ENCODE measurements at places on chromosomes 4 and X.

- no peak for DNase-seq
Measured at GRCh38 chrX:32741910-32742309, 469.4 kb downstream of the DMD start.

DNA sequence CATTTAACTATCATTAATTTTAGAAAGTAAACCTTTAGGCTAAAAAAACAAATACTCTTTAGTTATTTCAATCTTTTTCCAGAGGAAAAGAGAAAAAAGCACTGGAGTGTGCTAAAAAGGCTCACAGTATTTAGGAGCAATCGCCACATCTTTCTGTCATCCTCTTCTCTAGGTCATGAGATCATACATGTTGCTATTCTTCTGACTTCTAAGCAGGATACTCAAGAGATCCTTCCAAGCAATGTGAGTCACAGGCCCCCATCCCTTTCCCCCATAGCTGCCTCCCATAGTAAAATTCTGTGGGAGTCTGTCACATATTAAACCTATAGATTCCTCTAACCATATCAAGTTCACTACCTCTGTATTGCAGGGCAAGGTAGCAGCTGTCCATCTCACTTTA, 7.7 kb downstream of the EDNRA start:
- DNase-seq: peak; percentile 27

DNA sequence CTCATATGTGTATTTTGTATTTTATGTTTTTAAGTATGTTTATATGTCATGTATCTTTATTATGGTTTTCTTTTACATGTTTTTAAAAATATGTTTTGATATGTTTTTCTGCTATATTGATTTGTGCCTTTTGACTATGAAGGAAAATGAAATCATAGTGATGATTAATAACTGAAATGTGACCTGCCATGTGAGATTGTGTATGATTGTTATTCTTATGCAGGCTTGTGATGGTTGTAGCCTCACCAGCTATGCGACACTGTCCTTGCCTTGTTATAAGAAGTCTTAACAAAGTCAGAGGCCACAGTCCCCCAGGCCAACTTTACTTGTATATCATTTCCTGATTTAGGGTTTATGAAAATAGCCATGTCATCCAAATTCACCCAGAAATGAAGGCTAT, 83.2 kb downstream of the TMEM131L start:
- DNase-seq: no peak

GRCh38 chr4:145939441-145939750, 773 bp upstream of the ZNF827 start:
- peak; percentile 62 for DNase-seq

GRCh38 chrX:139201924-139202323, 328.6 kb upstream of the F9 start:
- DNase-seq: no peak

DNA sequence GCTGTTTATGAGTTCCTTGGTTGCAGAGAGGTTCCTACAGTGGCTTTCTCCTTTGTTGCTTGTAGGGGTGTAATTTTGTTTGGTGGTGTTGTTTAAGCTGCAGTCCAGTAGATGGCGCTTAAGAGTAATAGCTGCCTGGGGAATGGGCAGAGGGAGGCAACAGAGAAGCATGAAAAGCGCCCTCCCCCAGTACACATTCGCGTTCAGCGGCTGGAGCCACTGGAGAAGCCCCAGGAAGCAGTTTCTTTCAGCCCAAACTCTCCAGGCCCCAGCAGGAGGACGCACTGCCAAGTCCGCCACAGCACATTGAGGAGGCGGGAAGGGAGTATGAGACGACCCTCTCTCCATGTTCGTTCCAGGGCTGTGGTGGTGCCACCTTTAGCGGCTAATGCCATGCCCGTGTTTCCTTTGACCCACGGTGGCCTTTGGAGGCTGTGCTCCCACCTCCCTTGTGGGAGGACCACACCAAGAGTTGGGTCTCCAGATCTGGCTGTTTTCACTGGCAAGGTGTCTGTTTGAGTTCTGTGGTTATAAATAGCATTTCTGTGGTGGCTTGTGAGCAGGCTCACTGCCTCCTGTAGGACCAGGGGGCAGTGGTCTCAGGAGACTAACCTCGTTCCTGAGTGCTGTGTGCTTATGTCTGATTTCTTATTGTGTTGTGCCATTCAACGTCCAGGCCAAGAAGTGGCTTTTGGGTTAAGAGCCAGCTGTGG, 252.3 kb downstream of the ARHGAP10 start:
- peak; percentile 81 for DNase-seq

- no peak for DNase-seq
Measured at GRCh38 chr4:77913348-77913747, 50.7 kb downstream of the MRPL1 start.

GRCh38 chr4:184298254-184298653, 80.6 kb upstream of the ENPP6 start:
- DNase-seq: no peak

DNA sequence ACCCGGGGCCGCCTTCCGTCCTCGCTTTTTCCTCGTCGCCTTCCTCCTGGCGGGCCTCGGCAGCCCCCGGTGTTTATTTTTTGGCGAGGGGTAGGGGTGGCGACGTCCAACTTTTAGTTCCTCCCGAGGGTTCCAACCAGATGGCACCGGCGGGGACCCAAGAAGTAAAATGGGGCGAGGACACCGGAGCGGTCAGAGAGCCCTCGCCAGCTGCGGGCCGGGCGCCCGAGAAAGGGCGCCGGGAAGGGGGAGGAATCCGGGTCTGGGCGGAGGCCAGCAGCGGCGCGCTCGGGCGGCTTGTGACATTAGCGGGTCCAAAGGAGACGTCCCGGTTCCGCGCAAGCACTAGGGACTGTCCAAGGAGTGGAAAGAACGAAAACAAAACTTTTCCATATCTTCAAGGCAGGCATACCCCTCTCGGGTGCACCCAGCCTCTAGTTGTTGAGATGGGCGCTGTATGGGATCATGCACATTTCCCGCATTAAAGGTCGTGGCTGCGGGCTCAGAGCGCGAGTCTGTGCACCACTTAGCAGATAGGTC, 691 bp upstream of the USP46 start:
- peak; percentile 91 for DNase-seq

- DNase-seq: no peak
Measured at GRCh38 chrX:112961981-112962380, 121.3 kb upstream of the AMOT start.

DNA sequence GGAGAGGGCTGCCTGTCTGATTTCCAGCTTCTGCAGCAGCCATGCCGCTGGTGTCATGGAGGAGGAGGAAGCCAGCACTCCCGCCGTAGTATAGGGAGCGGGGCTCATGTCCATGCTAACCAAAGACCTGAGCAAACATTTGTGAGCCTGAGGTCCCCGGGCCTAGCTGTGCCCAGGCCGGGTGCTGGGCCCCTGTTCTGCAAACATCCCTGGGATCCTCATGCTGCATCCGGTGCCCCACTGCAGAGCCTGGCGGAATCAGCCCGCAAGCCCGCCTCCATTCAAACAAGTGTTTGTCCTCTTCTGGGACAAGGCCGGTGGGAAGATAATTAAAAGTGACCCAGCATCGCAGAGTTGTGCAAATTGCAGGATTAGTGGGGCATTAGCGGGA, 106.3 kb downstream of the SORCS2 start:
- DNase-seq: no peak

DNA sequence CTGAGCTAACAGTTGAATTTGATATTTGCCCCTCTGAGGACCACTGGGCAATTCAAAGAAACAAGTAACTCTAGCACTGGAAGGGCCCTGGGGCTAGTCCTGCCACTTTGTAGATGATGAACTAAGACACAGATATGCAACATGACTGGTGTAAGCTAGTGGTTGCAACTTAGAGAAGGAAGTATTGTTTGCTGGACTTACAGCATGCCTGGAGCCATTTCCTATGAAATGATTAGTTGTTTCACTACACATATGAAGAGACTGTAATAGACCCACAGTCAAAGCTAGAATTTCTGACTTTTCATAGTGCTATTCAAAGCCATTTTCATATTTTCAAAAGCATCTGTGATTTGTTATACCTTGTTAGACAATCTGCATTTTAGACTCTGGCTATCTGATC, 96.2 kb downstream of the TSPAN7 start:
- no peak for DNase-seq

DNA sequence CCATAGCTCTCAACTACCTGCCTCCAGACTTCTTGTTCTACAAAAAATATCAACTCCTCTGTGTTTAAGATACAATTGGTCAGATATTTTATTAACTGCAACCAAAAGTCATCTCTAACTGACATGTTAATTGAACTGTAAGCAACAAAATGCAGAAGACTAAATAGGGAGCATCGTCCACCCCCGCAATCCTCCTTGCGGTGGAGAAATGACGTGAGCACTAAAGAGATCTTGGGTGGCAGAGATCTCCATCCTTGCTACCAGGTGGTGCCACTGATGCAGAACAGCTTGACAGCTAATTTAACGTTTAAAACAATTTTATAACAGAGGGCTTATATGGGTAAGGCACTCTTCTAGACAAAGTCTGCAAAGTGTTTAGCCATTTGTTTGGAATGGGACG, 164.4 kb upstream of the FTHL17 start:
- no peak for DNase-seq

DNA sequence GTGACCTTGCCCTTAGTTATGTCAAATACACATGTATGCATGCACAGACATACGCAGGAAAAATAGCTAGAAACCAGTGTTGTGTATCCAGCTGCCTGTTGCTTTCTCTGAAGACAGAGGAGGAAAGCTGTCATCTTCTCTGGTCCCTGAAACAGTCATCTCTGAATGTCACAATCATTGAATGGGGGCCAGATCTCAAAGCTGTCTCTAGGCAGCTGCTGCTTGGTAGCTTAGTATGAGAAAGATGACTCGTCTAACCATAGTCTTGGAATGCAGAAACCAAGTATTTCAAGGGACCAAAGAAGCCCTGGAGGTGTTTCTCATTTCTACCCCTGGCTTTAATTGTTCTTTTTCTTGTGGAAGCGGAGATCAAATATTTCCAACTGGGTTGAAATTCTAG, 4.0 kb downstream of the GRIA3 start:
- DNase-seq: no peak

DNA sequence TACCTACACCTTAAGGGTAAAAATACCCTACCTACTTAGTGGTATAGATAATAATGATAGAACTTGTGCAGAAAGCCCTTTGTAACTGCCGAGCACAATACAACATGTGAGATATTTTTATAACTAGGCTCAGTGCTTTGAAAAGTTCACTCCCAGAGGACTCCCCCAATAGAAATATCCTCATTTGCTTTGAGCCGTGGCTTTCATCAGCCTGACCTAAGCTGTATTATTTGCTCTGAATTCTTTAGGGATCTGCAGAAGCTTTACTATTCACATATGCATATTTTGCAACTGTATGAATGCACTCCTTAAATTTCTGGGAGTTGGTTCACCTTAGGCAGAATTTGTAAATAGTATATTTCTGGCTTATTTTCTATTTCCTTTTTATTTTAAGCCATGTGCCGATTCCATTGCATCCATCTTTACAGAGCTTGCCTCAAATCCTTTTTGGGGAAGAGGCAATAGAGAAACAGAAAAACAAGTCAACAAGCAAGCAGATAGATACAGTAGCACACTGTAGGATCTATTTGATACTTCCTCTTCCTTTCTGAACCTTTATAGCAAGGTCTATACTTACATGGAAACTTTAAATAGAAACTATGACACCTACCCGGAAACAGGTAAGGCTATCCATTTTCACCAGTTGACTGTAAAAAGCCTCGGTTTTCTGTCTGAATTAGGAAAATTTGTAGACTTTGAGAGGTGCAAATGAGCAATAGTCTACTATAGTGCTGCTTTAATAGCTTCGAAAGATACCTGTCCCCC, 242.5 kb upstream of the VCX3A start:
- no peak for DNase-seq

- DNase-seq: no peak
Measured at GRCh38 chrX:78476701-78477100, 149.3 kb upstream of the CYSLTR1 start.

- no peak for DNase-seq
Measured at GRCh38 chr4:102678695-102679335, 82.0 kb downstream of the MANBA start.

DNA sequence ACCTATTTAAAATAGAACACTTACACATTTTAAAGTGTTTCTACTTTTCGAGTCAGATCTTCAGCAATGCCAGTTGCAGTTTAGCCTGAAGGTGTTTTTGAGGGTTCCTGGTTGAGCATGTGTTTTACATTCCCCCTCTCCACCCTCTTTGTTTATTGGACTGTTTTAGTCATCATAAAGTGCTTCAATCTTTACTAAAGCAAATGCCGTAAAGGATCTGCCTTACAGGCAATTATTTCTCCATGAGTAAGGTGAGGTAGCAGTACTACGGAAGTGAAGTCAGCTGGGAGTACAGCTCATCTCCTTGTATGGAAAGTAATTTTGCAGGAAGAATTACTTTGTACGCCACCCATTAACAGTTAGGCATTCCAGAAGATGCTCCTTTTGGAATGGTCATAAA, 36.9 kb downstream of the PDLIM5 start:
- DNase-seq: peak; percentile 66

DNA sequence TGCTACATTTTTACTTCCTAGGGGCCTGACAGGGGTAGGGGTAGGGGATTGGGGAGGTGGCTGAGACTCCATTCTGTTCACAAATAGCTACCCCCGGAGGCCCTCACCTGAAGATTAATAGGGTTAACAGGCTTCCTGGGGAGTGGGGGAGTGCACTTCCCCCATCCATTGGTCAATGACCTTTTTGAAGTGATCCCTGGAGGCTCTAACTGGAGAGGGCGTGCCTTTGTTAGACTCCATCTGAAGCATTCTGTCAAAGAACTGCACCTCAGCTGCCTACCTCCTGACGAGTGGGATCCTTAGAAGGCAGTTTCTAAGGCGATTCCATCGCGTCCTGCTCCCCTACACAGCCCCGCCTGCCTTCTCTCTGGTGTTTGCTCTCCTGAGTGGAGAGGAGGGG, 10.0 kb upstream of the MTM1 start:
- no peak for DNase-seq

GRCh38 chr4:623914-624566, 1.3 kb upstream of the PDE6B start:
- peak; percentile 80 for DNase-seq

DNA sequence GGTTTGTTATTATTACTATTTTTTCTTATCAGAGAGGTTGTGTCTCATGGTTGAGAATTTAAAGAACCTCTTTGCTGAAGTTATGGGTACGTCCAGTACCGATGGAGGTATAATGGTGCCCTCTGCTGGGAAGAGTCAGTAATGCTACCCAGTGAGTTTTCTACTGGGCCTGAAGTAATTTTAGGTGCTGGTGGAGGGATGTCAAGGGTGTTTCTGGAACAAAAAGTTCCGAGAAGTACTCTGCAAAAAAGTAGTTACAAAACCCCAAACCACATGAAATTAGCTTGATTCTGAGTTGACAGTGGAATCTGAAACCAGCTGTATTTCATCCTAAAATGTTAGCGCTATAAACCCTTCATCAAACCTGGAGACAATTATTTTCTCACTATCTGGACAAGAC, 102.5 kb upstream of the MID1 start:
- peak; percentile 80 for DNase-seq

- no peak for DNase-seq
Measured at GRCh38 chr4:41410049-41410448, 127.9 kb upstream of the LIMCH1 start.

DNA sequence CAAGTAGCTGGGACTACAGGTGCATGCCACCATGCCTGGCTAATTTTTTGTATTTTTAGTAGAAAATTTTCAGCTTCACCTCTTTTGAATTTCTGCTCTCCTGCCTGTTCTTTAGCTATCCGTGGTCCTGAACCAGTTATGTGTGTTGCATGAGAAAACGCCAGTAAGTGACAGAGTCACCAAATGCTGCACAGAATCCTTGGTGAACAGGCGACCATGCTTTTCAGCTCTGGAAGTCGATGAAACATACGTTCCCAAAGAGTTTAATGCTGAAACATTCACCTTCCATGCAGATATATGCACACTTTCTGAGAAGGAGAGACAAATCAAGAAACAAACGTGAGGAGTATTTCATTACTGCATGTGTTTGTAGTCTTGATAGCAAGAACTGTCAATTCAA, 13.9 kb downstream of the ALB start:
- no peak for DNase-seq
